ENCODE measurements at places on chromosomes 13 and 19. TPM values are rescaled to one million over a fixed set of nuclear protein-coding genes. Genes with fewer than 3 reads are reported as not detected.

DNA sequence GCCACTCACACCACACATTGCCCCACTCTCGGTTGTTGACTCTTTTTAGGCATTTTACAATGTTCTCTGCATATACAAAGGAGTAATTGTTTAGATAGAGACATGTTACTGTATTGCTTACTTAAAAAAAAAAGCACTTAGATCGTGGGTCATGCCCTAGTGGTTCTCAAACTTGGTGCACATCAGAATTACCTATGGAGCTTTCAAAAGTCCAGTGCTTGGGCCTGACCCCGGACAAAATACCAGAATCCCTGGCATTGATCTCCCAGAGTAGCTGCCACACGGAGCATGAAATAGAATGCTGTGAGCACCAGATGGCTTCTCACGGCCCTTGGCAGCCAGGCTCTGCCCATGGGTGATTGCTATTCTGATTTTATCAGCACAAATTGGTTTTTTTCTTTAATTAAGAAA, 20.0 kb downstream of the ACP7 start:
- no peak for DNase-seq

DNA sequence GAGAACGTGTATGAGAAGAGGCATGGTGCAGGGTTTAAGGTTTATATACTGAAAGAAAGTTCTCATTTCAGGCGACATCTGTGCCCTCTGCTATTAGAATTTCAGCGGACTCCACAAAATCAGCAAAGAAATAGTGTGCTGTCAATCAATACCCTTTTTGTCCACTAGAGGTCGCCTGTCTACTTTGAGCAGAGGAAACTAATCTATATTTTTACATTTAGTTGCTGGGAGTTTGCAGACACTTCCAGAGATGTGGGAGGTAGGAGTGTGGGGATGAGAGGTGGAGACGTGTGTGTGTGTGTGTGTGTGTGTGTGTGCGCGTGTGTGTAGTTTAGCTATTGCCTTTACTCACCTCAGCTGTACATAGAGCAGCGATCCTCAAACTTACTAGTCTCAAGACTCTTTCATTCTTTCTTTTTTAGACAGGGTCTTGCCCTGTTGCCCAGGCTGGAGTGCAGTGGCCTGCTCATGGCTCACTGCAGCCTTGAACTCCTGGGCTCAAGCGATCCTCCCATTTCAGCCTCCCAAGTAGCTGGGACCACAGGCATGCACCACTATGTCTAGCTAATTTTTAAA, 9.7 kb downstream of the INAFM1 start:
- DNase-seq, result peak; percentile 78

Gene TTYH1
- total RNA-seq, result 0.18 TPM

- DNase-seq, result no peak
Measured at GRCh38 chr19:49681830-49682229, 4.8 kb downstream of the PRMT1 start.

GRCh38 chr19:8686549-8686948, 12.0 kb downstream of the ACTL9 start:
- DNase-seq, result no peak

Gene PVR
- 26.5 TPM for total RNA-seq

Gene ATP4B
- total RNA-seq, result not detected

GRCh38 chr13:33583398-33583797, 234.6 kb upstream of the RFC3 start:
- no peak for DNase-seq

- no peak for DNase-seq
Measured at GRCh38 chr13:90979059-90979458, 368.4 kb upstream of the MIR17HG start.

- no peak for DNase-seq
Measured at GRCh38 chr13:63308549-63309165, 1893.0 kb upstream of the PCDH20 start.

GRCh38 chr19:19777692-19778091, 43.9 kb downstream of the ZNF506 start:
- no peak for DNase-seq

DNA sequence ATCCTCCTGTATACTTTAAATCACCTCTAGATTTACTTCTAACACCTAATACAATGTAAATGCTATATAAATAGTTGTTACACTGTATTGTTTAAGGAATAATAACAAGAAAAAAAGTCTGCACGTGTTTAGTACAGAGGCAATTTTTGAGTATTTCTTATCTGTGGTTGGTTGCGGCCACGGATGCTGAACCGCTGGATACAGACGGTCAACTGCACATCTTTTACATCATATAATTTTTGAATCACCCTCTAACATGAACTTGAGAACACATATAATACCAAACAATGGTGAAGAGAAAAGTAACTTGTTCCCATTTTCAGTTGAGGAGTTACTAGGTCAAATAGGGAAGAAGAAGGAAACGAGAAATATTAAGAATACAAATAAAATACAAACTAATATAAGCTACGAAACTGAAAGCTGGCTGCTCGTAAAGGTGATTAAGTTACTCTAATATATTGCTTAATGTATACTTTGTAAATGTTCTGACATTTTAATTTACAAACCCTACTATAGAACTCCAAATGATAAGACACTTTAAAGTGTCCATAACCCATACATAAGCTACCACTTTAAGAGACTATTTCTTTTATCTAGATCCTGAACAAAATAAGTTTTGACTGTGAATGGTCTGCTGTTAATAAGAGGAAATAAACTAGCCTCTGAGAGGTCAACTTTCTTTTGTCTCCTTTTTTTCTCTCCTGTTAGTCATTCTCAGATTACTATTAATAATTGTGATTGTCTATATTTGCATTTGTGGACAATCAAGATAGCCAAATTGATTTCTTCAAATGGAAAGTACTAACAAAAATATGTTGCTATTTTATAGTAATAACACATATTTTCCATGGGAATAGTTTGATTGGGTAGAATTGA, 457.4 kb downstream of the DIAPH3 start:
- no peak for DNase-seq

GRCh38 chr13:105033999-105034398, 1501.5 kb downstream of the EFNB2 start:
- no peak for DNase-seq

DNA sequence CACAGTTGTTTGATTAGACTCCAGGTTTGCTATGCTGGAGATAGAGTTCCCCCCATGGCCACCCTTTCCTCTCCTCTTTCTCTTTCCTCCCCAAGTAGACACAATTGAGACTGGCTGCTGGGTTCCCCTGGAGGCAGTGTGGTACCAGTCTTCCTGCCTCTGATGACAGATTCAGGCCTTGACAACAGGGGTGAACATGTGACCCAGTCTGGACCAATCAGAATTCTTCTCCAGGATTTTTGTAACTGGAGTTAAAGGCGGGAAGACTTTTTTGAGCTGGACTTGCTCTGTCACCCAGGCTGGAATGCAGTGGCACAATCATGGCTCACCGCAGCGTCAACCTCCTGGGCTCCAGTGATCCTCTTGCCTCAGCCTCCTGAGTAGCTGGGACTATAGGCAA, 48.7 kb downstream of the CCNE1 start:
- DNase-seq, result no peak

- DNase-seq, result no peak
Measured at GRCh38 chr19:41735071-41735600, 20.2 kb upstream of the CEACAM6 start.

GRCh38 chr13:46498650-46499049, 54.3 kb upstream of the LRCH1 start:
- no peak for DNase-seq

Gene MUC16
- 2.5 TPM for total RNA-seq

Gene GFY
- not detected for total RNA-seq

Gene CYP2F1
- total RNA-seq, result 16.4 TPM

Gene FFAR2
- total RNA-seq, result 6.2 TPM

DNA sequence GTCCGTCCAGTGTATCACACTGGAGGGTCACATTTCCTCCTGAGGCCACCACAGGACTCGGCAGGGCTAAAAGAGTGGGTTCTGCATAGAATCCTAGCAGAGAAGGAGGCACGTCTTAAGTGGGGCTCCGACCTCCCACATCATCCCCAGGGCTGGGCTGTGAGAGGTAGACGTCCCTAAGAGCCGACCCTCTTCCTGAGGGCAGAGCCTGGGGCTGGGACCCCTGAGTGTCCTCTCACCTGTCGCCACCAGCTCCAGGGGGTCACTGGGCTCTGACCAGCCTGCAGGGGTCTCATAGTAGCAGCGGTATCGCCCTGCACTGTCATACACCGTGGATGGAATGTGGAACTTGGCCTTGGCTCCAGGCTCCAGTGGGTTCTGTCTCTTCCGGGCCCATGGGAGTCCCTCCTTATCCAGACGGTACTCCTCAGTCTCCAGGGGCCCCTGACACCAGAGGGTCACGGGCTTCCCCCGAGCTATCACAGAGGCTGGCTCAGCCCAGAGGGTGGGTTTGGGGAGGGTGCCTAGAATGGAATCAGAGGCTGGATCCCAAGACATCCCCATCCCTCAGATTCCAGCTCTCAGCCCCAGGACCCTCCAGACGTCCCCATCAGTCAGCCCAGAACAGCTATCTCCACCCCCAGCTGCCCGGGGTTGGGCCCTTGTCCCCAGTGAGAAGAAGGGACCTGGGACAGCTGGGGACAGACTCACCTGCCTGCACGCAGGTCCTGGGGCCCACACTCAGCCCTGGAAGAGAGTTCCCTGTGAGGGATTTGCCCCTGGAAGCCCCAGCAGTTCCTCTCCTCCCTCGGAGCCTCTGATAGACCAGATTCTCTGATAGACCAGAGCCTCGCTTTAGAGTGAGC, 590 bp downstream of the LILRB5 start:
- no peak for DNase-seq

Gene POU2F2
- total RNA-seq, result 3.2 TPM

- DNase-seq, result no peak
Measured at GRCh38 chr13:19589312-19589711, 28.0 kb upstream of the TPTE2 start.

Gene CASP14
- not detected for total RNA-seq

DNA sequence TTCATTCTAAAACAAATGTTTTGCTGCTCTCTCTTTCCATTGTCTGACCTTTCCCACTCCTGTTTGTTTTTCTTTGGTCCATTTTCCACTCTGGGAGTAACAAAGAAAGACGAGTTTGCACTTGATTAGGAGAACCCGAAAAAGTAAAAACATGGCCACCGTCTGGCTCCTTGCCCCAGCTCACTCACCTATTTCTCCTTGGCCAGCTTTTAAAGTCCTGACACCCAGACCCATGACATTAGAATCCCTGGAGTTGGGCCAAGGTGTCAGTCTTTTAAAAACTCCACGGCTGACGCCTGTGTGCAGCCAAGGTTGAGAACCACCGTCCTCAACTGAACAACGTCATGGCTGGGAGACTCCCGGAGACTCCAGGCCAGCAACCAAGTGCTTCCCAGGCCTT, 63.6 kb upstream of the FLT1 start:
- no peak for DNase-seq

GRCh38 chr19:6861683-6862286, 25.6 kb upstream of the ADGRE1 start:
- DNase-seq, result no peak

GRCh38 chr19:27805848-27806247, 1407.1 kb downstream of the UQCRFS1 start:
- no peak for DNase-seq

- DNase-seq, result no peak
Measured at GRCh38 chr19:2040647-2041432, 10.2 kb downstream of the MKNK2 start.

DNA sequence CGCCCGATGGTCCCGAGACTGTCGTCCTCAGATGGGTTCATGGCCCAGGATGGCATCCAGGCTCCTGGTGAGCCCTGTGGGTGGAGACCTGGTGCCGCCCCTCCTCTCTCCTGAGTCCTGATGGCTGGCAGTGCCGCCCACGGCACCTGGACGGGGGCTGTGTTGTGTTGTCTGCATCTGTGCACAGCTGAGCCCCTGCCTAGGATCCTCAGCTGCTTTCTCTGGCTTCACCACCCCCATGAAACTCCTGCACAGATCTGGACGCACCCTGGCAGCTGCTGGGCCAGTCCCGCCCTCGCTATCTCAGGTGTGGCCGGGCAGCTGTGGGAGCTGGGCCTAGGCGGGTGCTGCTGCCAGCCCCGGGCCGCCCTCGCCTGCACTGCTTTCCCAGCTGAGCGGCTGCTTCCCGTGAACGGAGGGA, 27.7 kb downstream of the MCF2L start:
- no peak for DNase-seq

Gene ZNF20
- total RNA-seq, result 6.0 TPM

DNA sequence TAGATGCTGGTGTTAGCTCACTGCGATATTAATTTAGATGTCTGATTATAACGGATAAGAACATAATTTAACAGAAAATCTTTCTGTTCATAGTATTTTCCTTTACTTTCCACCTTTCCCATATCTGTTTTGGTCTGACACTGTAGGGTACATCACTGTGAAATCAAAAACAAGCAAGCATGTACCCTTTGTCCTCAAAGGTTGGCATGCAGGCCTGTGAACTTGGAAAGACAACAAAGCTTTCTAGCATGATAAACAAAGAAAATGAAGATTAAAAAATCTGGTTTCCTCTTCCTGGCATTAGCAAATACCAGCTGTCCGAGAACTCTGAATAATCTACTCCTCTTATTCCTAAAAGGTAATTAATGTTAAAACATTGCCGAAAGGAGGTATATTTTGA, 31.6 kb downstream of the THSD1 start:
- peak; percentile 32 for DNase-seq

Gene NLRP4
- total RNA-seq, result 0.11 TPM

Gene SERPINE3
- total RNA-seq, result not detected

Gene MLNR
- total RNA-seq, result not detected

DNA sequence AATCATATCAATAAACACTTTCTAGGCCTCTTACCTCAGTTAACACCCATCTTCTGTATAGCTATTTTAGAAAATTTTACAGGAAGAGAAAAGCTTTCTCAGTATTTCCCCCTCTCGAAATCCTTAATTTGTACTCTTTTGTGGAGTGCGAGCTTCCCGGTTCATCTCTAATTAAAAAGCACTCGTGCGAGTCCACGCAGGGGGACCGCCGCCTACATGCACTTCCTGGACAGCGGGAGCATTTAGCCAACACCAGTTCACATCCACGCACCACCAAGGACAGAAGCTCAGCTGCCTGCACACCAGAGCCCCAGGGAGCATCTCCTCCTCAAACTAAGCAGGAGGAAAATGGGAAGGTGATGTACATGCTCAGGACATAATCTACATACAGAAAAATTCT, 60.0 kb downstream of the RASA3 start:
- no peak for DNase-seq

- peak; percentile 69 for DNase-seq
Measured at GRCh38 chr19:34145741-34146202, 26.5 kb upstream of the LSM14A start.

Gene ZNF285
- total RNA-seq, result 1.4 TPM

Data from lung (tissue), 17 donors.